ENCODE measurements at places on chromosomes 7 and 10. TPM values are rescaled to one million over a fixed set of nuclear protein-coding genes. Genes with fewer than 3 reads are reported as not detected.

- no peak overlapping the region for H3K27ac ChIP-seq
- no peaks in the 10 kb centered on the region for H3K27me3 ChIP-seq
- no peaks in the 10 kb centered on the region for H3K36me3 ChIP-seq
- DNase-seq = no peak
Observed at GRCh38 chr7:76512941-76513816, 2.8 kb downstream of the UPK3B start.

- H3K27ac ChIP-seq = no peak overlapping the region
- H3K27me3 ChIP-seq = no peaks in the 10 kb centered on the region
- no peak overlapping the region for H3K4me3 ChIP-seq
- H3K4me1 ChIP-seq = no peaks in the 10 kb centered on the region
- DNase-seq = peak; percentile 0
Observed at GRCh38 chr10:78336402-78336791, 302.7 kb downstream of the RPS24 start.

- no peaks in the 10 kb centered on the region for H3K36me3 ChIP-seq
- no peaks in the 10 kb centered on the region for H3K4me1 ChIP-seq
- no peak overlapping the region for H3K27ac ChIP-seq
- no peak overlapping the region for H3K4me3 ChIP-seq
- DNase-seq = no peak
Observed at GRCh38 chr10:88687853-88688467, 18.1 kb upstream of the LIPK start.

GRCh38 chr7:24500599-24500998 is 72.7 kb upstream of the PALS2 start:
- DNase-seq = no peak
- H3K36me3 ChIP-seq = no peaks in the 10 kb centered on the region
- no peak overlapping the region for H3K27ac ChIP-seq
- no peaks in the 10 kb centered on the region for H3K27me3 ChIP-seq

DNA sequence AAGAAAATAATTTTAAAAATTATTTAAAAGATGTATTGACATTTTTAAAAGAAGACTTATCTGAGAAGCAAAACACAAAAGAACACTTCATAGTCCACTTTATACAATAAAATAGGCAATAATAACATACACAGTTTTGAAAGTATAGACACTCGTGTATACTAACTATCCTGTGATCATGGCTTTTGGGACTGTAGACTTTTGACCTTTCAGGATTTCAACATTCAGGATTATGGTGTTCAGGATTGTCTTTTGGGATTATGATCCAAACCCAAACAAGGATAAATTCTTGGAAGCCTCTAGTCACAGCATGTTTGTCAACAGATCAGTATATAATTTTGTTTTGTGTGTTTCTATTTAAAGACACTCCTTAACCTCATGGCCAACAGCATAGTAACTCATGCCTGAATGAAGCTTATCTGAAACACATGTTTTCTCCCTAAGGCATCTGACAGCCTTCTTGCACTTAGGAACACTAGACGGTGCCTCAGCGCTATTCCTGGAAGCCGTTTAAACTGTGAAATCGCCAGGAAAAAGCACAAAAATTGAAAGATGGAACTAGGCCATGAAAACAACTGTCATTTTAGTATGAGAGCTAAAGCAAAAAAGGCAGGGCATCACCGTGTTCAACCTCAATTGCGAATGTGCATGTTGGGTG is 29.9 kb downstream of the GSAP start:
- no peak for DNase-seq
- H3K36me3 ChIP-seq = no peaks in the 10 kb centered on the region
- H3K27ac ChIP-seq = no peak overlapping the region
- H3K27me3 ChIP-seq = no peaks in the 10 kb centered on the region

GRCh38 chr10:100737355-100738054 is 7.9 kb upstream of the PAX2 start:
- H3K4me3 ChIP-seq = no peak overlapping the region
- no peaks in the 10 kb centered on the region for H3K36me3 ChIP-seq
- peaks cover 5% of the 10 kb centered on the region for H3K4me1 ChIP-seq
- peaks cover 65% of the 10 kb centered on the region for H3K27me3 ChIP-seq

TMEM225B gene
- not detected for total RNA-seq
